ENCODE measurements at places on chromosomes 12 and 14.

DNA sequence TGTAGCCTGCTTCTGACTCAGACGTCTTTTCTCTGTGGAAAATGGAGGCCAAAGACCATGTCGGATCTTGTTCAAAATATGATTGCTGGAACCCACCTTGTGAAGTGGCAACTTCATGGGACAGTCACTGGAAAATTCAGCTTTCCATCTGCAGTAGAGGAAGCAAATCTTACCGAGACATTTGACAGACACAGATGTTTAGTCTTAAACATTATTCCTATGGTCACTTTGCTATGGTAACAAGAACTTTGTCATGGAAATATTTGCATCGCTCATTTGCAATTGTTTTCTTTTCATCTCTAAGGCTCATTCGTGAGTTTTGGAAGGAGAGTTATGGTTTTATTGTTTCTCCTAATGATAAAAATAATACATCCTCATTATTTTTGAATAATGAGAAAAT, 98.3 kb upstream of the HIF1A start:
- peak; percentile 39 for DNase-seq

- DNase-seq: no peak
Observed at GRCh38 chr14:38866461-38866860, 236.6 kb downstream of the SEC23A start.

DNA sequence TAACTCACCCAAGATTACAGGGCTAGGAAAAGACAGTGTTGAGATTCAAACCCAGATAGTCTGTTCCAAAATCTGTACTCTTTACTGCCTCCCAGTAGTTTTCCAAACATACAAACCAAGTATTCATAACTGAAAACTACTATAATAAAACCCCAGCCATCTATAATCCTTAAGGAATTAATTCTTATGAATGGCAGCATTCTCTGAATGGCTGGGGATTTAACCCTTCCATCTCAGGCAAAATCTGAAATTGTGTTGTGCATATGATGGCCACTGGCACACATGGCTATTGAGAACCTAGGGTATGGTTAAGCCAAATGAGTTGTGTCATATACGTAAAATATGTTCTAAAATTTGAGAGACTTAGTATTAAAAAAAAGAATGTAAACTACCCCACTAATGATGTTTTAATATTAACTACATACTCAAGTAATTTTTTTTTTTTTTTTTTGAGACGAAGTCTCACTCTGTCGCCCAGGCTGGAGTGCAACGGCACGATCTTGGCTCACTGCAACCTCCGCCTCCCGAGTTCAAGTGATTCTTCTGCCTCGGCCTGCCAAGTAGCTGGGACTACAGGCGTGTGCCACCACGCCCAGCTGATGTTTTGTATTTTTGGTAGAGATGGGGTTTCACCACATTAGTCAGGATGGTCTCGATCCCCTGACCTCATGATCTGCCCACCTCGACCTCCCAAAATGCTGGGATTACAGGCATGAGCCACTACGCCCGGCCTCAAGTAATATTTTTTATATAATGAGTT, 16.7 kb downstream of the PPP1R13B start:
- no peak for DNase-seq

- no peak for DNase-seq
Observed at GRCh38 chr12:92248977-92249376, 103.3 kb upstream of the BTG1 start.

DNA sequence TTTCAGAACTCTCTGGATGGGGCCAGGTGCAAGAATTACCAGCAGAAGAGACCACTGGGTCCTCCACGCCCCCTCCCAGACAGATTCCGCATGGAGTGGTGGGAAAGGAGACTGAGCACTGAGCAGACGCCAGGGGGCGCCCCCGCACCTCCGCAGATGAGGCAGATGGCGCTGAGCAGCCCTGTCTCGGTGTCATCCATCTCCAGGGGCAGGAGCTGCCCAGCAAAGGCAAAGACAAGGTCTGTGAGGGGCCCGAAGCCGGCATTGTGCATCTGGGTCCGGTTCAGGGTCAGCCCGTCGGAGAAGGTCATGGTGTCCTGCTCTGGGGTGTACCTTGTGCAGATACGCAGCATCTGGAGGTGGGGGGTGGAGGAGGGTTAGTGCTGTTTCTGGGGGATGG, 6.3 kb upstream of the ITGB7 start:
- DNase-seq: peak; percentile 62

GRCh38 chr14:104971447-104972240, 6.5 kb downstream of the AHNAK2 start:
- DNase-seq: no peak

GRCh38 chr14:88232771-88233170, 90.3 kb downstream of the KCNK10 start:
- DNase-seq: no peak

GRCh38 chr12:1204581-1205121, 213.6 kb downstream of the ERC1 start:
- peak; percentile 6 for DNase-seq

DNA sequence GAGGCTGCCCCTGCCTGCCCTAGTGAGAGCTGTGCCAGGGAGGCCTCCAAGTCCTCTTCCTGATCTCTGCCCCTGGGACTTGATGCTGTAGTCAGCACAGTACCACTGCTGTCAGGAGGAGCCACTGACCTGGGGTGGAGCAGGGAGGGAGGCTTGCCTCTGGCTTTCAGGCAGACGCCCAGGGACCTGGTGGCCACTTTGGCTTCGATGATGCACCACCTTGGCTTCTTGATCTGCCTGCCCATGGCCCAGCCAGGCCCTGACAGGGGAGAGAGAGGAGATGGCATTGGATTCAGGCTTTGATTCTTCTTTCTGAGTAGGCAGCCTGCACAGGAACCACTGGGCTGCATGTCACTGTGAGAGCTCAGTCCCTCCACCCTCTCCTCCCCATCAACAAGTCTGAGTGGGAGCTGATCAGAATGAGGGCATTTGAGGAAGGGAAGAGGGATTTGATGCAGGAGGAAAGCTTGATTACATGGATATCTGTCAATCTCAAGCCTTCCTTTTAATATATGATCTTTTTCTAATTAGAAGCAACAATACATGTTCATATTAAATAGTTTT, 24.7 kb downstream of the TMEM63C start:
- DNase-seq: no peak

DNA sequence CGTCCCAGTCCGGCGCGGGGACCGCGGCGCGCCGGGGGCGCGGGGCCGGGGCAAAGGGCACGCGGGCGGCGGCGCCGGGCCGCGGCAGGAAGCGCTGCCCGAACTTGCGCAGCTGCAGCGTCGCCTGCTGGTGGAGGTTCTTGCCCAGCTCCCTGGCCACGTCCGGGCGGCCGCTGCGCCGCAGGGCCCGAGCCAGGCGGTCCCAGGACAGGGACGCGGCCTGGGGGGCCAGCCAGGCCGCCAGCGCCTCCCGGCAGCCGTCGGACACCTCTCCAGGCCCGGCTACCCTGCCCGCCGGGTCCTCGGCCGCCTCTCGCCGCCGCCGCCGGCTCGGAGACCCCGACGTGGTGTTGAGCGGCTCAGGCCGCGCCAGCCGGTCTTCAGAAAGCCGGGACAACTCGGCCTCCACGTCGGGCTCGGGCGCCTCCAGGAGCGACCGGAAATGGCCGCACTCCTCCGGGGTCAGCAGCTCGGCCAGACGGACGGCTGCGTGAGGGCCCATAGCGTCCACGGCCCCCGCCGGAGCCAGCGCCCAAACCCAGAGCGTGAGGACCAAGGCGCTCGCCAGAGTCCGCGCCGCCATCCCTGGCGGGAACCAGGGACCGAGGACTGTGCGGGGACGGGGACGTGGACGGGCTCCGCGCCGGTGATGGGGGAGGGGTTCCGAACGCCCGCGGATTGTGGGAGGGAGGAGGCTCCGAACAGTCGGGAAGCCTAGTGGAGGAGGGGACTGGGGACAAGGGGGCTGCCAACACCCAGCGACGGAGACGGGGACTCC, 34.0 kb downstream of the FIGNL2 start:
- DNase-seq: peak; percentile 79

DNA sequence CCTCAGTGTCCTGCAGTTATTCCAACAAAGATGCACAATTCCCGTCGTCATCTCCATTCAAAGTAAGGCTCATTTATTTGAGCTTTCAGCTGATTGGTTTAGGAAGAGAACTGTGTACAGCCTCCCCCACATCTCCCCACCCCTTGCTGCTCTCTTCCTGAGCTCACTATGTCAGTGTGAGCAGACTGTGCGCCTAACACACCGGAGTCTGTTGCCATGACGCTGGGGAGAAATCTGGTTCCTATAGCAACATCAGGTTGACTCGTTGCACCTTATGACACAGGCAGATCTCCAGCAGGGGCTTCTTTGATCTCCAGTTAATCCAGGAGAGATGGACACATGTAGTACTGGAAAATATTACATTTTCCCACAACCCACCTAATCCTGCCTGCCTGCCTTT, 319.4 kb downstream of the CACNA1C start:
- no peak for DNase-seq

GRCh38 chr14:77116172-77116817, 18.2 kb downstream of the CIPC start:
- no peak for DNase-seq

DNA sequence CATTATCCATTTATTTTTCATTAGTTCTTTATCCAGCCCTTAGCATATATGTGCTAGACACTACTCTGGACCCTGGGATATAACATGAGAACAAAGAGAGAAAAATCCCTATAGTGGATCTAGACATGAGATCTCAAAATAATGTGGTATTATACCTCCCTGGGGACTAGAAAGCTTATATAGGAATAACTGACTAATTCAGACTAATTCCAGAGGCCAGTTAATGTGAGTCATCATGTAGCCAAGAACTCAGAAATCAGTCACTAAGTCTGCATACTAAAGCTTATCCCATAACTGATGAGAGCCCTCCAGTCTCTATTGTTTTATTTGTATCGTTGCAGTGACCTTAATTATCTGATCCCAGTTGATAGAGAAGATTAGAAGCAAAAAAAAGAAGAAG, 267.1 kb upstream of the RGS6 start:
- peak; percentile 83 for DNase-seq

GRCh38 chr12:3526776-3527175, 35.8 kb downstream of the PRMT8 start:
- DNase-seq: no peak

DNA sequence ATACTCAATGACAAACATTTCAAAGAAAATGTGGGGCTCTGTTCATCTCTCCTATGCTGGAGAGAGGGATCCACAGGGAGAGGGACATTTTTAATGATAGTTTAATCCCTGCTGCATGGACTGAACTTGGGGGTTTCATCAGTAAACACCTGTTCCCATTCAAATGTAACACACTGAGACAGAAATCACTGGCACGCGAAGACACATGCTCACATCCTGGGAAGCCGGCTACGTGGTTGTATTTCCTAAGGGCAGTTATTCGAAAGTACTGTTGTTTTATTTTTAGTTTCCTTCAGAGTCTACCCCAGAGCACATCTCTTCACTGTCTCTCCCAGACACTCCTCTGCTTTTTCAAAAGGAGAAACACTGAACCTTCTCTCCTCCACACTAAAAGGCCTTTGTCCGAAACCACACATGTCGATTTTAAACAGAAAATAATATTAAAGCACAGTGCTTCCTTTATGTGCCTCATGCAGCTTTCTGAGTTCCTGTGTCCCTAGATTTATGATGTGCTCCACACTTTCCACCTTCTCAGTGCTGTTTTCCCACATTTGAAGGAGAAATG, 52.8 kb downstream of the PTHLH start:
- no peak for DNase-seq

GRCh38 chr12:40031965-40032364, 73.9 kb downstream of the SLC2A13 start:
- no peak for DNase-seq

DNA sequence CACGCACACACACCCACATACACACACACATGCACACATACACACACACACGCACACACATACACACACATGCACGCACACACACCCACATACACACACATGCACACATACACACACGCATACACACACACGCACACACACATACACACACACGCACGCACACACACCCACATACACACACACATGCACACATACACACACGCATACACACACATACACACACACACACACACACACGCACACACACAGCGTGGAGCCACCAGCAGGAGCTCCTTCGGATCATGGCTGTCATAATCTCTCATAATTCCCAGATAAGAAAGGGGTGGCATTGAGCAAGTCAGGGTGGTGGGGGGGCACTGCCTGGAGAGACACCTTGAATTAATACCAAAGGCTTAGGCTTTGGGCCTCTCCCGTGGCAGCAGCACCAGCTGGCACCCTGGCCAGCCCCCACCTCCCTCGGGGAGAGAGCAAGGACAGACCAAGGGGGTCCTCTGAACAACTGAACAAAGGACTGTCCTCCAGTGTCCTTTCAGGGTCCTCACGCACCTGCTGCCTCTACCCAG, 21.9 kb downstream of the ANO2 start:
- DNase-seq: no peak

DNA sequence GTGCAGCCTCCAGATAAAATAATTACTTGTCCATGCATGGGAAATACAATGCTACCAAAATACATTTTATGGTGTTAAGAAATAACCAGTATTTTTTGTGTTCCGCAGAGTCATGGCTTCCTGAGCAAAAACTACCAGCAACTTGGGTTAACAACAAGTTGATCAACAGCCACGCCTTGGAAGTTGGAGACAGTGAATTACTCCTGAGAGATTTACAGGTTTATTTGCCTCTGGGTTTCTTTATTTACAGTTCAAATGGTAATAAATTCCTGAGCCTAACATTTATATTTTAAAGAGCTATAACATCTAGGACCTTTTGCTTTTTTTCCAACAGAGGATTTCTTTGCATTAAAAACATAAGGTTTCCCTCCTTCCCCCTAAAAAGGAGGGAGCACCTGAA, 194.0 kb downstream of the IPO8 start:
- DNase-seq: no peak

- no peak for DNase-seq
Observed at GRCh38 chr14:82755923-82756322, 1222.3 kb upstream of the SEL1L start.

DNA sequence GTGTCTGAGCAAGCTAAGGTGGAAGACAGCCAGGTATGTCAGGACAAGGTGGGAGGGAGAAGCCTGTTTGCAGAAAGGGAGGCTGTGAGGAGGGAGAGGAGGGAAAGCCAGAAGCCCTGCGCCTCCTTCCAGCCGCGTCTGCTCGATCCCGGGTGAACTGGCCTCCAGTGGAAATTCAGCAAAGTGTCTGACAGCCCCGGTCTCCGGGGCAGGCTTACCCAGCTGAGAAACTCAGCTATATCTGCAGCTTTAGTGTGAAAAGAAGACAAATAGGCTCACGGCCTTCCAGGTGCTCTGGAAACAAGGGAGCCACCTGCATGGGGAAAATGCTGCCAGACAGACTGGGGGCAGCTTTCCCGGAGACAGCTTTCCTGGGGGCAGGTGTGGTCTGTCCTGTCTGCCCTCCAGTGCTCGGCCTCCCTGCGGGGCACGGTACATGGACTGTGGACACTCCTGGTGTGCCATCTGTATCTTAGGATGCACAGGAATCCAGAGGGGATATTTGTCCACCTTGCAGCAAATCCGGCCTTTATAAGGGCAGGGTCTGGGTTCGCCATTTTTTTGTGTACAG, 6.3 kb downstream of the RFLNA start:
- no peak for DNase-seq

DNA sequence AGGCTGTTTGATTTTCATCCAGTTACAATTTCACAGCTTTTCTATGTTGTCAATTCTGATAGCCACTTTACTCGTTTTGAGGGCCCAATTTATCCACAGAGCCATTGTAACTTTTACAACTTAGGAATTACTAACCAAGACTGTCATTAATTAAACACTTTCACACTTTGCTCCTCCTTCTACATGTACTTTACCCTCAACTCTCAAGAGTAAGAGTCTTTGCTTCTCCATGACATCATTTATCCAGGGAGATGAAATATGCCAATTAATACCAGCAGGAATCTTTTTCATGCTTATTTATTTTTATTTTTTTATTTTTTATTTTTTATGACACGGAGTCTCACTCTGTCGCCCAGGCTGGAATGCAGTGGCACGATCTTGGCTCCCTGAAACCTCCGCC, 13.5 kb downstream of the SLIRP start:
- DNase-seq: no peak

GRCh38 chr14:95620659-95621059, 65.6 kb upstream of the TCL1B start:
- DNase-seq: no peak
